ENCODE measurements at places on chromosomes 7 and 10.

DNA sequence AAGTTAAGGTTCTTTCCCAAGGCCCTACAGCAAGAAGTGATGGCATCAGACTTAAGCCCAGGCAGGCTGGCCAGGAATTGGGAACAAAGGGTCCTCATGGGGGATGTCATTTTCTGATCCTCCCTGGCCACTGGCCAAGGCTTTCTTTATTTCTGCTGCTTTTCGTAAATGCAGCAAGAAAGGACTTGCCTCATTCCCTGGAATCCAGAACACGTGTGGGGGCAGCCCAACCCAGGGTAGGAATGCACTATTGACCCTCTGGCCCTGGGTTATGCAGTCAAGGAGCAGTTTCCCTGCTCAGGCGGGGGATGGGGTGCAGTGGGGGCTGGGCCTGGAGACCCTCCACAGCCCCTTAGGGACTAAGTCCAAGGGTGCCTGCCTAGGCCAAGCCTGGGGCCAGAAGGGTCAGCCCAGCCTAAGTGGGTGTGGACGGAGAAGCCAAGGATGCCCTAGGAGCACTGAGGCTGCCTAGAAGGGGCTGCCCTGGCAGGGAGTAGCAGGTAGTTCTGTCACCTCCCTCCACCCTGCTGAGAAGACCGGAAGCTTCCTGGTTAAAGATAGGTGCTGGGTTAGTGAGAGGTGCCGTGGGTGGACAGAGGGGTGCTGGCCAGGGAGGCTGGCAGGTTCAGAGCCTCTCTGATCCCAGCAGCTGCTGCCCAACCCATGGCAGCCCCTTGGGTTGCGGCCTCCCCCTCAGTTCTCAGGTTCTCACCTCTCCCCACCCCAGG is 179.2 kb downstream of the SH3PXD2A start:
- no peak for DNase-seq

- DNase-seq = no peak
These were observed 1003.9 kb downstream of the SORCS3 start for GRCh38 chr10:105644978-105645377.

DNA sequence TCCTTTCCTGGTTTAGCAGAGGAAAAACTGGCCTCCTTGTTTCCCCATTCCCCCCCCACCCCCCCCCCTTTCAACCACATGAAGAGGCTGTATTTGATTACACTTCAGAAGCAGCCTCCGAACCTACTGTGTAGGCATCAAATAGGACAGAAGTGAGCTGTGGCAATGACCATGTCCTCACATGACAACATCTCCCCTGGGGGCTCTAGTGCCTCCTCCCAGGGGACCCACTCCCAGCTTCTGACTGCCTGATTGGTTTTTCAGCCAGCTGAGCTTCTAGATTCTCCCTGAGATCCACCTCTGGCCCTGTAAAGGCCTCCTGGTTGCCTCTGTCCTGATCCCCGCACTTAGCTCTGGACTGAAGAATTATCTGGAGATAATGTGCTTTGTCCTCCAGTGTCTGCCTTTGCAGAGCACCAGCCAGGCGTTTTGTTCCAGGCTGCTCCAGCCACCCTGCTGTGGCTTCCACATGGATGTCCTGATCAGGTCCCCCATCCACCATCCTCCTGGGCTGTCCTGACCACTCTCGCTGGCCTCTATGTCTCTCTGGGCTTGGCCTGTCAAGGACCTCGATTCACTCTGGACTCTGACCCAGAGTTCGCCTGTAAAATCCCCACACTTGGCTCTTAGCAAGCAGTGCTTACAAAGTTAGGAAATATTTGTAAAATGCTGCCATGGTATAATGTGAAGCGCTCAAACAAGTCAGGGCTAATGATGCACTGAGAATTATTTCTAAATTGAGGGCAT is 42.4 kb upstream of the TOMM7 start:
- DNase-seq = no peak

GRCh38 chr7:138924501-138925225 is 56.5 kb downstream of the KIAA1549 start:
- no peak for DNase-seq

DNA sequence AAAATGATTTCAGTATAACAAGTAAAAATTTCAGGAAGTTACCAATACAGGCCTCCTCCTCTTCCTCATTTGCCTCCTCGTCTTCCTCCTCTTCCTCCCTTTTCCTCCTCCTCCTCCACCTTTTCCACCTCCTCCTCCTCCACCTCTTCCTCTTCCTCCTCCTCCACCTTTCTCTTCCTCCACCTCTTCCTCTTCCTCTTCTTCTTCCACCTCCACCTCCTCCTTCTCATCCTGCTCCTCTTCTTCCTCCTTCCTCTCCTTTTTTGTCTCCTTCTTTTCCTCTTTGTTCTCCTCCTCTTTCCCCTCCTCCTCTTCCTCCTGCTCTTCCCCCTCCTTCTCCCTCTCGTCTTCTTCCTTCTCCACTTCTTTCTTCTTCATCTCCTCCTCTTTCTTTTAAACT is 94.4 kb upstream of the SFMBT2 start:
- DNase-seq = no peak

GRCh38 chr10:6231146-6231545 is 28.4 kb downstream of the PFKFB3 start:
- no peak for DNase-seq

GRCh38 chr10:71383972-71384687 is 12.6 kb upstream of the CDH23 start:
- peak; percentile 3 for DNase-seq
